Lower lobe of right lung (tissue), 2 donors: ENCODE measurements at places on chromosomes 4 and X. TPM values are rescaled to one million over a fixed set of nuclear protein-coding genes. Genes with fewer than 3 reads are reported as not detected.
A peak's percentile ranks its signal among the peaks of the same experiment; 100 is the strongest.

CCNG2 gene
- 39.3 TPM for total RNA-seq

CRMP1 gene
- total RNA-seq, result 6.2 TPM

OCIAD2 gene
- total RNA-seq, result 29.2 TPM

- H3K4me3 ChIP-seq, result no peak overlapping the region
- DNase-seq, result no peak
- no peak overlapping the region for H3K27ac ChIP-seq
These were observed 178.3 kb downstream of the TMA16 start for GRCh38 chr4:163672751-163673150.

GRCh38 chr4:52657292-52657617 is 1.8 kb downstream of the USP46 start:
- no peaks in the 10 kb centered on the region for H3K36me3 ChIP-seq
- H3K4me3 ChIP-seq, result no peak overlapping the region
- H3K4me1 ChIP-seq, result peaks cover 23% of the 10 kb centered on the region
- no peak for DNase-seq
- no peaks in the 10 kb centered on the region for H3K27me3 ChIP-seq

DNA sequence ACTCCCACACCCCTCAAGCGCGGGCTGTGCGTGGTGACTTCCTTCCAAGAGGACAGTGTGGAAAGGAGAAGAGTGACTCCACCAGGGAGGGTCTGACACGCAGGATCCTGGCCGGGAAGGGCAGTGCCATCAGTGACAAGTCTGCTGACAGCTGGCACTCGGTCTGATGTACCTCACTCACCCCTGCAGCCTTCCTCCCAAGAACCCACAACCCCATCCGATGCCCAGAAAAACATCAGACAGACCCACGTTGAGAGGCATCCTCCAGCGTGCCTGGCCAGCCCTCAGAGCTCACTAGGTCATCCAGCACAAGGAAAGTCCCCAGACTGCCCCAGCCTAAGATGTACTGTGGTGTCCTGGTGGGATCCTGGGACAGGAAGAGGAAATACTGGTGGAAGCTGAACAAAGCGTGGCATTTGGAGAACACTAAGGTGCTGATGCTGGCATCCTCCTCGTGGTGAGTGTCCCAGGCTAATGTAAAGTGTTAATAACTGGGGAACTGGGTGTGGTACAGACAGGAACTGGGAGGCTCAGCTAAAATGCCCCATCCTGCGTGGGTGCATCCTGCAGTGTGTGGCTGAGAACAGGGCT is 200.0 kb upstream of the PSAPL1 start:
- peaks cover 19% of the 10 kb centered on the region for H3K27me3 ChIP-seq
- no peak overlapping the region for H3K27ac ChIP-seq
- H3K36me3 ChIP-seq, result no peaks in the 10 kb centered on the region
- no peak overlapping the region for H3K4me3 ChIP-seq
- DNase-seq, result peak; percentile 45

DNA sequence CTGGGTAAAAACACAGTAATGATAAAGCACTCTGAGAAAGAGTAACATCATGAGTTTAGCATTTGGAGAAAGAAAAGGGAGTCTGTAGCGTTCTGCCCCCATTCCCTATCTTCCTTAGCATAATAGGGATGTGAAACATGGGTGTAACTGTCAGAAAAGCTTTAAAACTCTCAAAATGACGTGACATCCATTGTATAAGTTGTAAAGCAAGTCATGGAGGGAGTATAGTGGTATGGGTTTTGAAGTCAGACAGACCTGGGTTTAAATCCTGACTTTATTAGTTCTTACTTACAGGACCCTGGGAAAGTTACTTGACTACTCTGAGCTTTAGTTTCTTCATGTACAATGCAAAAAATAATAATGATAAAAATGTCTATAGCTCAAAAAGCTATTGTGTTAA is 17.1 kb downstream of the FBXO8 start:
- no peak for DNase-seq
- H3K27ac ChIP-seq, result no peak overlapping the region
- H3K4me3 ChIP-seq, result no peak overlapping the region

GRCh38 chrX:148371291-148371690 is 129.1 kb upstream of the AFF2 start:
- H3K27ac ChIP-seq, result no peak overlapping the region
- H3K36me3 ChIP-seq, result no peaks in the 10 kb centered on the region
- no peaks in the 10 kb centered on the region for H3K4me1 ChIP-seq

GRCh38 chr4:47499700-47500099 is 14.6 kb downstream of the ATP10D start:
- no peak overlapping the region for H3K4me3 ChIP-seq
- H3K27me3 ChIP-seq, result no peaks in the 10 kb centered on the region
- DNase-seq, result no peak
- no peak overlapping the region for H3K27ac ChIP-seq
- H3K4me1 ChIP-seq, result peaks cover 12% of the 10 kb centered on the region

DNA sequence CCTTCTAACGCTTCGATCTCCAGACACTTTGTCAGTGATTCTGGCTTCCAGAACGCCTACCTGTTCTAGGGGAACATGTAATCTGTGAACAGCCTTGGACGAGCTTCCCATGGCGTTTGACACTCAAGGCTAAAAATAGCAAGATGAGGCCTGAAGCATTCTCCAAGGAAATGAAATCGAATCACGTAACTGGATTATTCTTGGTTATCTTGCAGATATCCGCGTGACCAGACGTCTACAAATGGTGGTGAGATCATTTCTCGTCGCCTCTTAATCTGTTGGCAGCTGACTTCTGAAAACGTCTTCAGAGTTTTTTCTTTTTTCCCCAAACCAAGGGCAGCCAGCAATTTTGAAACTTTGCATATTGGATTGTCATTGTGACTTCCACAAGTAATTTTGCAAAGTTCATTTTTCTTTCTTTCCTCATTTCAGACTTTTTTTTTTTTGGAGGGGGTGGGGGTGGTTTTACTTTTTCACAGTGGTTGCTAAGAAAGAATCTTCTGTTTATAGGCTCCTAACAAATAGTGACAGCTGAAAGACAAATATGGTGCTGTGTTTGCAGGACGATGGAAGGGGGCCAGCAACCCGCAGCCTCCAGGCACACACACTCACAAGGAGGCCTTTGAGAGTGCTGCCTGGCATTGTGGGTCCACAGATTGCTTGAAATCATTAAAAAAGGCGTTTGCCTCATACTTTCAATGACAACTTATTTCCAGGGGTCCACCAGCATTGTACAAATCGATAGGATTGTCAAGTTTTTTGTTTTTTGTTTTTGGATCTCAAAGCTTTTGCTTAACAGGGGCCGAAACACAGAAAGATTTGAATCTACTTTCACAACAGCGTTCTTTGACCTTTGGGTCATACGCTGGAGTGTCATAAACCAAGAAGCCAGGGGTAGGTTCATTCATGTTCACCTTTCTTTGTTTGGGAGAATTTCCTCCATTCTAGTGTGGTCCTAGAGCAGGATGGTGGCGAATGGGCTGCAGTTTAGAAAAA is 32.4 kb upstream of the PDLIM3 start:
- H3K27me3 ChIP-seq, result no peaks in the 10 kb centered on the region
- H3K36me3 ChIP-seq, result no peaks in the 10 kb centered on the region
- H3K27ac ChIP-seq, result peak overlapping the region; percentile 84
- H3K4me3 ChIP-seq, result no peak overlapping the region
- H3K4me1 ChIP-seq, result peaks cover 20% of the 10 kb centered on the region
- no peak for DNase-seq

DNA sequence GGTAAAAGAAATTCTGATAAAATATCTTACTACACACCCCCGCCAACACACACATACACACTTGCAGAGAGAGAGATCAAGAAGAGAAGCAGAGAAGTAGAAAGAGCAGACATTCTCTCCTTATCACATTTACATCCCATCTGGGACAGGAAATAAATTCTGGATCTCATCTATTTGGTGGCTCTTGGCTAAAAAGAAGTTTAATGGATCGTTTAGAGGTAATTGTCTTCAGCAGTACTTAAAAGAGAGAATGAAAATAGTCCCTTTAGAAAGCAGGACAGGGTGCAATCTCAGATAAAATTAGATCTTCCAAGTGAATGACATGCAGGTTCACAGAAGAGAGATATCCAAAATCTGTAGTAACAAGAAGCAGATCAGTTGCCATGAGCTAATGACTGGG is 1392.5 kb downstream of the RAPGEF2 start:
- no peak overlapping the region for H3K27ac ChIP-seq
- H3K36me3 ChIP-seq, result no peaks in the 10 kb centered on the region
- no peaks in the 10 kb centered on the region for H3K27me3 ChIP-seq
- DNase-seq, result no peak
- no peak overlapping the region for H3K4me3 ChIP-seq
- H3K4me1 ChIP-seq, result no peaks in the 10 kb centered on the region

DNA sequence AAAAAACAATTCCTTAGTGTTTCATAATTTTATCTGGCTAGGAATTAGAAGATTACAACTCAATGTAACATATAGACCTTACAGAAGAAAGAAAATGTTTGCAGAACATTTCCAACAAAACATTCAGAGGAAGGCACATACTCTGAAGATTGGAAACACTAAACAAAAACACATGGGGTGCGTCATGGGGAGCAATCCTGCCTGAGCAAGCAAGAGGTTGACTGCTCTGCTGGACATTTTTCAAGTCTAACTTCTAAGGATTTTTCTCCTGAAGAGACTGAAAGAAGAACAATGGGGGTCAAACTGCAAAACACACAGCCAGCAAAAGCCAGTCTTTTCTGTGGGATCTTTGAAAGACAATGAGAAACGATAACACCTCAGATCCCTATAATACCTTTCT is 182.8 kb downstream of the GUCY2F start:
- DNase-seq, result no peak
- H3K27me3 ChIP-seq, result no peaks in the 10 kb centered on the region
- H3K36me3 ChIP-seq, result no peaks in the 10 kb centered on the region
- no peak overlapping the region for H3K4me3 ChIP-seq

- DNase-seq, result no peak
- peaks cover 41% of the 10 kb centered on the region for H3K4me1 ChIP-seq
- peak overlapping the region; percentile 96 for H3K27ac ChIP-seq
These were observed 1.3 kb downstream of the TMEM165 start for GRCh38 chr4:55397126-55397436.
